Activated CD4-positive, alpha-beta T cell treated with anti-CD3 and anti-CD28 coated beads, Interleukin-2, amount 50 U/mL, for 48 hours (primary cell): ENCODE measurements at places on chromosomes 6 and 20.

DNA sequence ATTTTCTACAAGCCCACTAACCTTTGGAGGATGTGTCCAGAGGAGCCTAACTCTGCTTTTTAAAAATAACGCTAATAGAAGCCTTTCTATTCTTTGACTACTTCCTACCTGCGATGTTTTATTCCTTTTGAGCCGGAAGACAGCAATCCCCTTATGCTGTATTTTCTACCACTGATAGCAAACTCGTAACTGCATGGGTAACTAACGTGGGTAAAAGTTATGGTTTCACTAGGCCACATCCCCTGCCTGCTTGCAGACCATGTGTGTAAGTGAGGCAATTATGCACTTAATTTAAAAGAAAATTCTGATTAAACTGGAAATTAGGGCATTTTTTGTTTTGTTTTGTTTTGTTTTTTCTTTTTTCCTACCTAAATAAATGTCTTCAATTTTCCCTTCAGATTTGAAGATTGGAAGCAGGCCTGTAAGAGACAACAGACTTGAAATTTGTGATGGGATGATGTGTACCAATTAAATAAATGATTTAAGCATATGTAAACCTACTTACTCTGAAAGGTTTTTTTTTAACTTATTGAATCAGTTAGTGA, 931 bp downstream of the UFL1 start:
- no peak for DNase-seq

DNA sequence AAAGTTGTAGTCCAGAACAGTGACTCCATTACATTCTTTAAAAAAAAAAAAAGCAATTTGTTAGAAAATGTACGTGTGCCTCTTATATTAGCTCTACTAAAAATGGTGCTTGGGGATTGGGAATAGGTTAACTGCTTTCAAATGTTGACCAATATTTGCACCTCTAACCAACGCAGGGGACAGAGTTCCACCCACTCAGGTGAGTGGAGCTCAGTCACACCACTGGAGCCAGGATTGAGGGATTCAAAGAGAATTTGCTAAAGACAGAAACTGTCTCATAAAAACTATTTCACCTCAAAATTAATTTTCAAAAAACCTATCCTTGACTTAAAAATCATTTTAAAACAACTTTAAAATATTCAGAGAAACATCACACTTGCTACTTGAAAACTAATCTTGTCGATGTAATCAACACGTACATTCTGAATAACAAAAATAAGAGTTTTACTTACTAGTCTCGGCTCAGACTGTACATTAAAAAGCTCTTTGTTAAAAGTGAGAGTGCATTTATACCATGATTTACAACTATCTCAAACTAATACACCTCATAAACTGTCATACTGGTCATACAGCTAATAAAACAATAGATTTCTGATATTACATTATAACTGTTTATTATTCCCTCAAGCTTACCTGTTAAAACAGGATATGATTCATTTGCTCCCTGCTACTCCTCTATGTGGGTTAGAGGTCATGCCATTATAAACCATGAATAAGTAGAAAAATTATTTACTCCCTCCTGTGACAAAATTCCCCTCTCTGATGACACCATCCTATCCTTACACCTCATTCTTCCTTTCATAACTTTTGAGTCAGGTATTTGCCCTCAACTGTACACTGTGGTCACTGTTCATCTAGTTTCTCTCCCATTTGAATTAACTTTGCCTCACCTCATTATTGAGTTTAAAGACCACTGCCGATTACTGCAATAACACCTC, 88.6 kb downstream of the PDE10A start:
- DNase-seq, result no peak

GRCh38 chr6:152160346-152160745, 352.9 kb downstream of the ESR1 start:
- no peak for DNase-seq

GRCh38 chr6:74137911-74138310, 441.9 kb downstream of the CD109 start:
- DNase-seq, result no peak

- DNase-seq, result no peak
These were observed 12.0 kb upstream of the GATA5 start for GRCh38 chr20:62487561-62488354.

GRCh38 chr6:6006428-6007365, at the start of gene NRN1:
Gene NRN1, minus strand, starts transcription at chr6:6006925. Its CDS starts 176 bp downstream, at chr6:6006749.
- no peak for DNase-seq

DNA sequence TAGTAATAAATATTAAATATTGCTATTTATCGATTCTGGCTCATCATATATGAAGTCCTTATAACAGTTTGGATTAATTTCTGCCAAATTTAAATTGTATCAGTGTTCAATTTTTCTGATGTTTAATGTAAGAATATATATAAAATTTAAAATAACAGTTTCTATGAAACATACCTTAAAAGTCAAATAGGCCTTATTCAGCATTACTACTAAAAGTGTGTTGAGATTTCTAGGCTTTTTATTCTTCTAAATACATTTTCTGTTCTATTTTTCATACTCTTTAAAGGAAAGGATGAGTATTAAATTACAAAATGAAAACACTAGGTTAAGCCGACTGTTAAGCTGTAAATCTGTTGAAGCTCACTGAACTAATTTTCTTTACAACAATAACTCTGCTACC, 13.6 kb downstream of the PERP start:
- DNase-seq, result no peak

- DNase-seq, result no peak
These were observed 214.8 kb upstream of the BTBD3 start for GRCh38 chr20:11702721-11703518.

DNA sequence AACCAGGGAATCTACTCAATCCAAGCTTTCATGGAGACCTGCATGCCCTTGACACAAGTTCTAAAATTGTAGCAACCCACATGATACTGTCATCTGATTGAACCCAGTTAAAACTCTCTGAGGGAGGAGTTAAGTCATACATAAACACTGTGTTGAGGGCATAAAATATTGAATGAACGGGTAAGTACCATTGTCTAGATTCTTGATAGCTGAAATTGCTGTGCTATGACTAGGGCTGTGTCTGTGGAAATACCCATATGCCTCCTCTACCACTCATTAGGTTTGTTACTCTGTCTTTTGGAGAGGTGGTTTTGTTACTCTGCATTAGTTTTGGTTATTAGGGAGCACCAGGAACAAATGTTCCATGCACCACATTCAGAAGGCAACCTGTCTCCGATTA, 7.6 kb downstream of the ENPP4 start:
- no peak for DNase-seq

DNA sequence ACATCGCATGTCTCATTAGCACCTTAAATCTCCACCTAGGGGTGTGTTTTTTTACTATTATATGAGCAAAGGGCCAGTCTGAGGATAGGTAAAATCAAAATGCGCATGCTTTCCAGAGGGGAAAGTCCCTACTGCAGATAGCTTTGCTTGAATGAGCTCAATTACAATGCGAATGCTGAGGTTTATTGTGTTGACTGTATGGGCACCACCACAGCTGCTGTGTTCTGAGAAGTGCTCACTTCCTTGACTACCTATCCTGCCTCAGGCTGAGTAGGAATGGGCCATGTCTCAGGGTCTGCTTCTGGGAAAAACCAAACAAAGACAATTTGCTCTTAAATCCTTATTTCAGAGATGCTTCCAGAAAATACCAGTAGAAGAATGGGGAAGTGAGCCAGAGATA, 36.6 kb downstream of the MOCS1 start:
- no peak for DNase-seq
